ENCODE measurements at places on chromosomes 11 and 22.

GRCh38 chr11:31815711-31816467 is 4.8 kb upstream of the PAX6 start:
- DNase-seq, result no peak

DNA sequence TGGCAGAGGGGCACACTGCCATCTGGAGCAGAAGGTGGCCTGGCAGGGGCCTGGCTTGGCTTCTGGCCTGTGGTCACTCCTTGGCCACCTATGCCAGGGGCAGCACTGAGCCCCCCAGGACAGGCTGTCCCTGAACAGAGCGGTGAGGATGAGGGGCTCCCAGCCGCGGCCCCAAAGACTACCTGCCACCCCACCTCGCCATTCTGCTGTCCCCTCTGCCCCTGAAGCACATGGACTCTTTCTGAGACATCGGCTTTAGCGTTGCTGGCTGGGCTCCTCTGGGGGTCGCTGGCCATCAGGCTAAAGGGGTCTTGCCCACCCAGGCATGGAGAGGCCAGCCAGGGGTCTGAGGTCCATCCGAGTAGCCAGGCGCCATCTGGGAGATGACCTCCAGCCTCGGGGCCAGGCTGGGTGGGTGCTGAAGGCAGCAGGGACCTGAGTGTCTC is 87.8 kb downstream of the WNT7B start:
- DNase-seq, result no peak

DNA sequence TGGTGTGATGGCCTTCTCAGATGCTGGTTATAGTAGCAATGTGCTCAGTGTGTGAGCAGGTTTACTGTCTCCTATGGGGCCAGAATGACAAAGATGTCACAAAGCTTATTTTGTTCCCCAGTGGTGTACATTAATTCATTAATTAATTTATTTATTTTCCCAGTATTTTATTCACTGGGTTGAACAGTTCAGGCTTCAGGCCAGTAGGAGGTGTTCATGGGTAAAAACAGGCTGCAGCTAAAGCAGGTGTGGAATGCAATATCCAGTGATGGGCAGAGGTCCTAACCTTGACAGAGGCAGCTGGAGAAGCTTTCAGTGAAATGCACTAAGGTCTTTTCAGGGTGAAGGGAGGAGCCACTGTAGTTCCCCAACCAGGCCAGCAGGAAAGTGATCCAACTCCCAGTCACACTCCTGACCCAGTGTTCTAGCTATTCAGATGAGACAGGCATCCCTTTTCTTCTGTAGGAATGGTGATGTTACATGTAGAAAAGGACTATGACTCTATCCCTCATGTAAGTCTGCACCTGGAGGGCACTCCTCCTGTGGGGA is 7.8 kb upstream of the FANCF start:
- DNase-seq, result no peak

DNA sequence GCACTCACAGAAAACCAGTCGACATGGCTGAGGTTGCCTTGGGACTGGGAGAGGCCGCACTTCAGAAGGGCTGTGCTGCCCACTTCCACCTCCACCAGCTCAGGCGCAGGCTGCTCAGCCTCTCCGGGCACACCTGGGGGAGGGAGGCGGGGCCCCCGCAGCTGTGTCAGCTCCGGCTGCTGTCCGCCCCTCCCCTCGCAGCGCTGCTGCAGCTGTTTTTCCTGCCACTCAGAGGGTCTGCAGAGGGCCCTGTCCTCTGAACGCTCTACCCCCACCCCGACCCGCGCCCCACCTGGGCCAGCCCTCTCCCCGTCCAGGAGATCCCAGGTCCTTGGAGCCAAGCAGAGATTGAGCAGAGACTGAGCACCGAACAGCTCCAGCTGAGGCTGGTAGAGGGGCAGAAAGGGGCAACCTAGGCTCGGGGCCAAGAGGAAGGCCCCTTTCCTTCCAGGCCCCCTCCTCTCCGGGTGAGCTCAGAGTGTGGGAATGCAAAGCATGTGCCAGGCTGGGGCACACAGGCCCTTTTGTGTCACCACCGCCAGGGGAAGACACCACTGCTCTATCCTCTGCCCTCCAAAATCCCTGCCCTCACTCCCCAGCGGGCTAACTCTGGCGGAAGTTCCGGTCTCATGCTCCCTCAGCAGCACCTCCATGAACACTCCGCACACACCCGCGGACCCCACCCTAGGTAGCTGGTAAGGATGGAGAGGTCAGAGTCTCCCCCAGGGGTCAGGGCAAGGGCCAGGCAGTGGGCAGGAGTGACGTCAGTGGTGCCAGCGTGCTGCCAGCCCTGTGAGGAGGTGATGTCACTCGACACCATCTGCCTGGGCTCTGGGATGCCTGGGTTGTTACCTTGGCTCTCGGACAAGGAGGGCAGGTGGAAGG is 1.6 kb downstream of the MCAM start:
- DNase-seq, result no peak

DNA sequence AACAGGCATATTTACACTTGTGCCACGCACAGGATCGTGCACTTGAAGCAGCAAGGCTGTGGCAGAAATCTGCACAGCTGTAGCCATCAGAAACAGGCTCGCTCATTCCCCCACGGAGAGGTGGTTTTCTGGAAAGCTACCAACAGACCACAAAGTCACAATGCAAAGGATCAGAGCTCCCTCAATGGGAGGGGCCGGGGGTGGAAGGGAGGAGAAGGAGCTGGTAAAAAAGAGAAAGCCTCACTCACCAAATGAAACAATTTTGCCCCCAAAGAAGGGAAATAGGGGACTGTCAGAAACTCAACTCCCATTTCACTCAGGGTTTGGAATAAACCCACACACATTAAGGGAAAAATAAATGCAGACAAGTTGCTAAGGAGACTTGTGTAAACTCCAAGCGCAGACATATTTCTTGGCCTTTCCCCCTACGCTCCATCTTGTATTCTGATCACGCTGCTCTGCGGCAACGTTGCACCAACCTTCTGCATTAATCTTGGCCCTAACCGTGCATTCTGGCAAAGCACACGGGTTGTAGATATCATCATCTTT is 43.2 kb upstream of the BLID start:
- DNase-seq, result no peak

GRCh38 chr11:25710975-25711374 is 621.0 kb upstream of the ANO3 start:
- no peak for DNase-seq

GRCh38 chr22:48795664-48796063 is 1032.0 kb downstream of the BRD1 start:
- DNase-seq, result no peak

DNA sequence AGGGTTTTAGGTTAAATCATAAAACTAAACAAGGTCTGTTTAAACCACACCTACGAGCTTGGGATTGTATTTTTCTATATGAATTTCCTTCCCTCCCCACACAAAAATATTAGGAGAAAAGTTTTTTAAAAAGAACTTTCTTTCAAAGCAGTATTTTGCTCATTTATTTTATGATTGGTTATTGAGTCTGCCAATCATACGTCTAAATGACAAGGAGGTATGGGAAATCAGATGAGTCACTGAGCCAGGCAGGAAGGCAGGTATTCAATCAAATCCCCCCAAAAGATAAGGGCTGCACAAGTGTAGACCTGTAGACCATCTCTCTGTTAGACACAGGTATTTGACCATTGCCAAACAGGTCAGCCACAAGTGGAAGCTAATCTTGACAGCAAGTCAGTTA is 440.1 kb upstream of the CCDC90B start:
- DNase-seq, result no peak

DNA sequence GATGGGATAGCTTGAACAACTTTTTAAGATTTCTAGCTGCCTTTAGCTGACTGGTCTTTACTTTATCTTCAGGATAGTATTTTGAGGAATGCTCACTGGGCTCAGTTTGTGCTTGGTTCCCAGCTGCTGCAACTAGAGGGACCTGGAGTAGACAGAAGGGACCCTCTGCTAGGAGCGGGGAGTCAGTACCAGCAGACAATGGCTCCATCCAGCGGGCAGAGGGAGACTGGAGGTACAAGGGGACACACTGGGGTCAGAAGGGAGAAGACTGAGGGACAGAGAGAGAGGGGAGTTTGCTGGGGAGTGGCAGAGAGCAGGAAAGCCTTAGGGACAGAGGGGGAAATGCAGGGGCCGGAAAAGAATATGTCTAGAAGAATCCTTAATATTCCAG is 22.0 kb upstream of the ACER3 start:
- DNase-seq, result no peak

- DNase-seq, result no peak
Measured at GRCh38 chr11:27507557-27508322, 1.2 kb upstream of the LIN7C start.

All from AG04449 (cell line).